Caki2 (cell line): ENCODE measurements at places on chromosomes 4 and X. TPM values are rescaled to one million over a fixed set of nuclear protein-coding genes. Genes with fewer than 3 reads are reported as not detected.

GLRA3 gene
- total RNA-seq = not detected in 2 replicates

GRCh38 chr4:20412072-20412471, 160.4 kb downstream of the SLIT2 start:
- DNase-seq = no peak

- DNase-seq = no peak
These were observed 385.2 kb downstream of the BMPR1B start for GRCh38 chr4:95142932-95143331.

DNA sequence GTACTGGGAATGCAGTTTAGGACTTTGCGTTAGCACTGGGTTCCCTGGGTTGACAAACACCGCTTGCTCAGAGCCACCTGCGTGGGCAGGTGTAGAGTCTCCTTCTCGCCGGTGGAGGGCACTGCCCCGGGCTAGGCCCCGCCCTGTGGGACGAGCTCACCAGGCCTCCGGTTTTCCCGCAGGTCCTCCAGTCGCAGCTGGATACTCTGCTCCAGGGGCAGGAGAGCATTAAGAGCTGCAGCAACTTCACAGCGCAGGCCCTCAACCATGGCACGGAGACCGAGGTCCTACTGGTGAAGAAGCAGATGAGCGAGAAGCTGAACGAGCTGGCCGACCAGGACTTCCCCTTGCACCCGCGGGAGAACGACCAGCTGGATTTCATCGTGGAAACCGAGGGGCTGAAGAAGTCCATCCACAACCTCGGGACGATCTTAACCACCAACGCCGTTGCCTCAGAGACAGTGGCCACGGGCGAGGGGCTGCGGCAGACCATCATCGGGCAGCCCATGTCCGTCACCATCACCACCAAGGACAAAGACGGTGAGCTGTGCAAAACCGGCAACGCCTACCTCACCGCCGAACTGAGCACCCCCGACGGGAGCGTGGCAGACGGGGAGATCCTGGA, 49.2 kb upstream of the MND1 start:
- DNase-seq = no peak

DNA sequence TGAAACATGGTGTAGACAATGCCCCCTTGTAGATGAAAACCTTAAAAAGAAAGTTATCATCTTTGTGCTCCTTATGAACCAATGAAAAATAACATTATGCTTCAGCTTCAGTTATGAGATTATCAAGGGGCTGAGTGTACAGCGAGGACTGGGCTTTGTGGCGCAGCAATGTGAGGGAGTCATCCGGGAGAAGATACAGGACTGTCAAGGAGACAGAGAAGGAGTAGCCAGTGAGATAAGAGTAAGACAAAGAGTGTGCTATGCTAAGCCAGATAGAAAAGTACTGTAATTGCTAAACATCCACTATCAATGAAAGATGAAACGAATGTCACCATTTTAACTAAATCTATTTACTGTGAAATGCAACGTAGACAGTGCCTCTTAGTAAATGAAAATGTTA, 3.6 kb upstream of the KLHL15 start:
- no peak for DNase-seq

PTPN13 gene
- 6.8 and 15.4 TPM in 2 replicates for total RNA-seq
